GM03348 (cell line): ENCODE measurements at places on chromosomes 16 and 17.
A peak's percentile ranks its signal among the peaks of the same experiment; 100 is the strongest.

GRCh38 chr16:89522287-89522686, 14.1 kb downstream of the SPG7 start:
- no peak for DNase-seq

DNA sequence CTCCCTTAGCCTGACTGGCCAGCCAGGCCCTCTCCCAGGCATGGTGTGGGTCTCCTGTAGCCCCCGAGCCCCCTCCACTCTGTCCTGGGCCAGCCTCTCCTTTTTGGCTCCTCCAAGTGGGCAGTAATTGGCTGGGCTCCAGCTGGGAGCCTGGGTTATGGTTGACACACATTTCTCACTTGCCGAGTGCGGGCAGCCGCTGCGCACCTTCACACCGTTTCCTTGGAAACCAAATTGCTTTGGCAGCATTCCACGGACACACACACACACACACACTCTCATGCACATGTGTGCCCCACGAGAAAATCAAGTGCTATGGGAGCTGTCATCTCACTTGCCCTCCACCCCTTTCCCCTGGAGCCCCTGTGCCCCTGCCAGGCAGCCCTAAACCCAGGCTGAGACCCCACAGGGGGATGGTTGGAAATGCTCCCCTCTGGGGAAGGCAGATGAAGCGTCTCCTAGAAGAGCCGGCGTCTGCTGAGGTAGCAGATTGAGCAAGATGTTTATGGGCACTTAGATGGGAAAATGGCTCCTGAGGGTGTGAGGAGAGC, 402.7 kb upstream of the TNRC6C start:
- no peak for DNase-seq

GRCh38 chr16:30131869-30132475, 9.0 kb upstream of the MAPK3 start:
- DNase-seq, result no peak

GRCh38 chr16:83826146-83826913, 18.6 kb downstream of the HSBP1 start:
- peak; percentile 92 for DNase-seq

- DNase-seq, result no peak
Observed at GRCh38 chr16:12489357-12489990, 314.2 kb downstream of the CPPED1 start.

- no peak for DNase-seq
Observed at GRCh38 chr17:35761601-35762000, 914 bp downstream of the C17orf50 start.

DNA sequence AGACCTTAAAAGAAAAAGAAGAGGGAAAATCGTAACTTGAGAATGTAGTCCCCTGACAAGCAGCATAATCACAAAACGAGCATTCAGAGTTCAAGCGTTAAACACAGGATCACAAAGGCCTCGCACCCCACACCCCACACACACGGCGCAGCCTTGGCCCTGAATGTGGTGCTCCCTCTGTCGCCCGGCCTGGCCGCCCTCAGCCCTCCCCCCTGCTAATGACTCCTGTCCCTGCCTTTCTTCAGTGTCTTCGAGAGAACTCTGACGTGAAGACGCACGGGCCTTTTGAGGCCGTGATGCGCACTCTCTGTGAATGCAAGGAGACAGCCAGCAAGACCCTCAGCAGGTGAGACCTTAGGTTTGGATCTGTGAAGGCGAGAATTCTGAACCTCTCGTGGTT, 47.5 kb upstream of the ENDOV start:
- no peak for DNase-seq

- DNase-seq, result no peak
Observed at GRCh38 chr16:17635183-17635582, 164.4 kb upstream of the XYLT1 start.

GRCh38 chr17:74868251-74868907, 4.4 kb downstream of the FDXR start:
- no peak for DNase-seq

DNA sequence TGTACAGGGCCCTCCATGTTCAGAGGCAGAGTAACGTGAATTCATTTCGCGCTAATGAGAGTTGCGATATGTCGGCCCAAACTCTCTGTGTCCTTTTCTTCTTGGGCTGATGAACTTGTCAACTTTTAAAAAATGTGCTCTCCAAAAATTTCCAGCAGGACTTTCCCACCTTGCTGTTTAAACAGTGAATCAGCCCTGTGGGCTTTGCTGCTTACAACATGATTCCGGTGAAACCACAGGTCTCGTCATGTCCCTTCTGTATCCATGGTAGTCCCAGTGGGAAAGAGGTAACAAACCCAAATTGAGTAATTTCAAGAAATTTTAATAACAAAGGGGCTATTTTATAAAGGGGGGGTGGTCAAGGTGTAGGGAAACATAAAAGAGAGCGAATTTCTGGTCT, 612.9 kb downstream of the MAF start:
- DNase-seq, result no peak

- no peak for DNase-seq
Observed at GRCh38 chr16:57409065-57409464, 4.5 kb downstream of the CCL17 start.

DNA sequence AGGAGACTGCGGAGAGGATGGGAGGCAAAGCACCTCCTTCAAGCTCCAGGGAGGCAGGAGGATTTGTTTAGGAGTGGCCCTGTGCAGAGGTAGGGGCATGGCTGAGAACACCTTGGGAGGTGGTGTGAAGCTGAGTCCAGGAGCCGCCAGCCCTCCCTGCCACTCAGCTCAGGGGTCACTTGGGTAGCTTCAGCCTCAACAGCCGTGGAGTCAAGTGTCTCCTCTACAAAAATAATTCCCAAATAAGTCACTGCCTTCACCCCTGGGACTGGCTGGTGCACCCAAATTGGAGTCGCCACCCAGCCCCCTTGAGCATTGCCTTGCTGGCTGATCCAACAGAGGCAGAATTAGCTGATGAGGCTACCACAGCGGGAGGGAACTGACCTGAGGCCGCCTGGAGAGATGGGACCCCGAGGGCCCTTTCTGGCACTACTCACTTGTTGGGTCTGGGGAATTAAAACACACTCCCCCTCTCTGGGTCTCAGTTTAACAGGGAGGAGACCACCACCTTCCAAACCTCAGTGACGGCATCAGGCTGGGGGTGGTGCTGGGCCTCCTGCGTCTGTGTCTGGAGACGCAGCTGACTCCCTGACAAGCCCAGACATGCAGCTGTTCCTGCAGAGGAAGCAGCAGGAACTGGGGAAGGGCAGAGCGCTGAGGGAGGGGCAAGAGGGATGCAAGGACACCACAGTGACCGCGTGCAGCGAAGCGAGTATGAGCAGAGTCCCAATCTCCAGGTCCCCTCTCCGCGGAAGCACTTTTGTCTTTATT, 87.9 kb upstream of the TOB1 start:
- DNase-seq, result peak; percentile 53

- no peak for DNase-seq
Observed at GRCh38 chr16:65212791-65213190, 90.9 kb upstream of the CDH11 start.

DNA sequence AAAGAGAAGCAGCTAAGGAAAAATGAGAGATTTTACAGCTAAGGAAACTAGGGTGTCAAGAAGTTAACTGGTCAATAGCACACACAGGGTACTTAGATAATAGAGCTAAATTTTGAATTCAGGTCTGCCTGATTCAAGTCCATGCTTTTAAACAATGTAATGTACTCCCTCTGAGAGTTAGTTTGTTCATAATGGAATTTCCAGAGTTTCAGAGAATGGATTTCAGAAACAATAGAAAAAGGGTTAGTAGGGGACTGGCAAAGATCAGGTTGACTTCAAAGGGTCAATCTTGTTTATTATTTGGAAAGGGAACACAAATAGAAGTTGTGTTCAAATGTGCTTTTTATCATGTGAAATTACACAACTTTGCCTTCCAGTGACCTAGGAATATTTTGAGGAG, 17.9 kb downstream of the NSRP1 start:
- DNase-seq, result no peak
